ENCODE measurements at places on chromosomes 5 and 9. TPM values are rescaled to one million over a fixed set of nuclear protein-coding genes. Genes with fewer than 3 reads are reported as not detected.

The FBXO4 gene
- total RNA-seq, result 20.4 TPM

DNA sequence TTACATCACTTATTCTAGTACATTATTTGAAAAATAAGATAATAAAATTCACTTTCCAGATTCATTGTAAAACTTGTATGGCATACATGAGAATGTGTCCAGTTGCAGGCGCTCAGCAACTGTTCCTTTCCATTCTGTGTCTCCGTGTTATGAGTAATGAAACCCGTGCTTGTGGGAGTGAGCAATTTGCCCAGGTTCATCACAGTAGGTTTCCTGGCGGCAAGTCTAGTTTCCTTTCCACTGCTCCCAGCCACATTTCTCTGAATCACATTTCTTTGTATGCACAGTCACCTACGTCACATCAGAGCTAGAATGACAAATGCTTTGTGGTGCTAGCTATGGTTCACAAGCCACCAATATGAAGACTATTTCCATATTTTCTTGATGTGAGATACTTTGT is 39.9 kb downstream of the MOCS2 start:
- peaks cover 18% of the 10 kb centered on the region for H3K4me1 ChIP-seq
- peaks cover 7% of the 10 kb centered on the region for H3K27me3 ChIP-seq

The FEM1C gene
- 12.5 TPM for total RNA-seq

DNA sequence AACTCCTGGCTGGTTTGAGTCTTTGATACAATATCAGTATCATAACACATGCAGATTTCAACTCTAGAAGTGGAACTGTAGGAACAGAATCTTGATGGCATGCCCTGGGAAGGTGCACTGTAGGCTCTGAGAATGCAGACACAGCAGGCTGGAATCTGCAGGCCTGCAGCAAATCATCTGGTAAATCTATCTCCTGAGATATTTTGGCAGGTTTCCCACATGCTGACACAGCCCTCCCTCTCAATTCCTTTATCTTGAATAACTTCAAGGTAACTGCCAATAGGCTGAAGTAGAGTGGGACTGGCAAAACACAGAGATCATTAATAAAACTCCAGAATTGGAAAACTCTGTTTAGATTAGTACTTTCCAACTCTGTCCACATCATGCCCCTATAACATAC is 177.8 kb upstream of the PCSK5 start:
- H3K36me3 ChIP-seq, result no peaks in the 10 kb centered on the region
- H3K4me1 ChIP-seq, result no peaks in the 10 kb centered on the region
- peaks cover 2% of the 10 kb centered on the region for H3K27me3 ChIP-seq
- H3K27ac ChIP-seq, result no peak overlapping the region
- no peak overlapping the region for H3K4me3 ChIP-seq

DNA sequence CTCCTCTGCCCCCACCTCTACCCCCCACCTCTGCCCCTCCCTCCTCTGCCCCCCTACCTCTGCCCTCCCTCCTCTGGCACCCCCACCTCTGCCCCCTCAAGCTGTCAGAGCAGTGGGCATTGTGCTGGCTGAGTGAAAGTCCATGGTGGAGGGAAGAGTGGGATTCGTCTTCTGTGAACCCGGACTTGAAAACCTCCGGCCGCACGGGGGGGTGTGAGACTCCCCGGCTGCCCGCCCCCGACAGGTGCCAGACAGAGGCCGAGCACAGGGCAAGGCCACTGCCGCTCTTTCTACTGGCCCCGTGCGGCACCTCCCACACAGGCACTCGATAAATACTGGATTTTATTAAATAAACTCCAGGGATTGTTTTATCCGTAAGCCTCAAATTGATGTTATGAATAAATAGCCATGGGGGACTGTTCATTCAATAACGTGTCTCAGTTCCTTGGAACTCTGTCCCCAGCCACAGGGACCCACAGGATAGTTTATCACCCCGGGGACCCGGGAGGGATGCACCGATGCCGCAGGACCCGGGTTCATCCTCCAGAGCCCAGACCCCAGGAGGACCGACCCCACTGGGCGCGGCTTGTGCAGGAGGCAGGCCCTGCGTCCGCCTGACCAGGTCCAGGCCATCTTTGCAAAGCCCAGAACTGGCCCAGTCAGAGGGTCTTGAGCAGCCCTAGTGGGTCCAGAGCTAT is 2.6 kb upstream of the QRFP start:
- no peaks in the 10 kb centered on the region for H3K4me1 ChIP-seq
- H3K27ac ChIP-seq, result no peak overlapping the region
- peaks cover 2% of the 10 kb centered on the region for H3K27me3 ChIP-seq
- no peak for DNase-seq

DNA sequence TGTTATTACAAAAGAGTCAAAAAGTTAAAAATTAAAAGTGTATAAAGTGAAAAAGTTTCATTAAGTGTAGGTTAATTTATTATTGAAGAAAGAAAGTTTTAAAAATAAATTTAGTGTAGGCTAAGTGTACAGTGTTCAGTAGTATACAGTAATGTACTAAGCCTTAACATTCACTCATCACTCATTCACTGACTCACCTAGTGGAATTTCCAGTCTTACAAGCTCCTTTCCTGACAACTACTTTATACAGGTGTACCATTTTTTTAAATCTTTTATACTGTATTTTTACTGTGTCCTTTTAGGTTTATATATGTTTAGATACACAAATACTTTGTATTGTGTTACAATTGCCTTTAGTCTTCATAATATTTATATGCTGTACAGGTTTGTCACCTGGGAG is 530.2 kb upstream of the FAM174A start:
- no peaks in the 10 kb centered on the region for H3K27me3 ChIP-seq
- DNase-seq, result no peak
- H3K4me1 ChIP-seq, result no peaks in the 10 kb centered on the region
- H3K27ac ChIP-seq, result no peak overlapping the region

- H3K27me3 ChIP-seq, result peaks cover 5% of the 10 kb centered on the region
- no peaks in the 10 kb centered on the region for H3K36me3 ChIP-seq
- no peak overlapping the region for H3K4me3 ChIP-seq
- DNase-seq, result no peak
- no peaks in the 10 kb centered on the region for H3K4me1 ChIP-seq
Measured at GRCh38 chr9:86868616-86869015, 78.7 kb downstream of the GAS1 start.

DNA sequence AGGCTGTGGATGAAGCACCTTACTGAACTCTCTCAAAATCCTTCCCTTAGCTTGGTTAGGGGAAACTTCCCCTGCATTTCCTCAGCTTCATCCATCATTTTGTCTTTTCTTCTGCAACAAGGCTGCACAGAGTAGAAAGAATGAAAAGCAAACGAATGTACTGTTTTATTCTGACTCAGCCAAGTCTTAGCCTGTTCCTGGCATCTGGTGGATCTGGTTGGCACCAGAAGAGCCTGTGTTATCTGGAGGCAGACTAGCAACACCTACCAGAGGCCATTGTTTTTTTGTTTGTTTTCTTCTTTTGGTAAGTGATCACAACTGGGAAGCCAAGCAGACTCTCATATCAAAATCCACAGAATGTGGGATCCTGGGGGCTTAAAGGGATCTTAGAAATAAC is 200.7 kb downstream of the FANCC start:
- no peak overlapping the region for H3K27ac ChIP-seq
- no peaks in the 10 kb centered on the region for H3K27me3 ChIP-seq
- no peaks in the 10 kb centered on the region for H3K4me1 ChIP-seq
- no peak overlapping the region for H3K4me3 ChIP-seq
- no peak for DNase-seq
- no peaks in the 10 kb centered on the region for H3K36me3 ChIP-seq

The PCDHGB2 gene
- total RNA-seq, result 0.10 TPM

GRCh38 chr5:135694012-135694411 is 115.2 kb upstream of the CXCL14 start:
- no peak overlapping the region for H3K4me3 ChIP-seq
- H3K36me3 ChIP-seq, result no peaks in the 10 kb centered on the region
- no peak for DNase-seq
- peaks cover 16% of the 10 kb centered on the region for H3K27me3 ChIP-seq
- H3K4me1 ChIP-seq, result no peaks in the 10 kb centered on the region

The NRG2 gene
- total RNA-seq, result not detected

The RETREG1 gene
- 10.1 TPM for total RNA-seq

- no peak overlapping the region for H3K27ac ChIP-seq
- H3K36me3 ChIP-seq, result no peaks in the 10 kb centered on the region
- no peaks in the 10 kb centered on the region for H3K27me3 ChIP-seq
- H3K4me1 ChIP-seq, result no peaks in the 10 kb centered on the region
- H3K4me3 ChIP-seq, result no peak overlapping the region
Measured at GRCh38 chr9:116208417-116209232, 55.0 kb downstream of the PAPPA start.

The DOCK2 gene
- total RNA-seq, result 191 TPM

GRCh38 chr9:121651295-121652020 is at the start of gene DAB2IP:
TSS of gene DAB2IP (plus strand) at chr9:121651634. CDS start at chr9:121651776, 142 bp downstream.
- H3K27ac ChIP-seq, result no peak within 1 kb of the TSS
- peaks cover 9% of the 10 kb centered on the region for H3K4me1 ChIP-seq
- peaks cover 56% of the 10 kb centered on the region for H3K27me3 ChIP-seq
- no peak within 1 kb of the TSS for H3K4me3 ChIP-seq
- no peaks in the 10 kb centered on the region for H3K36me3 ChIP-seq

GRCh38 chr9:103014242-103014641 is 19.1 kb downstream of the CYLC2 start:
- no peak for DNase-seq

DNA sequence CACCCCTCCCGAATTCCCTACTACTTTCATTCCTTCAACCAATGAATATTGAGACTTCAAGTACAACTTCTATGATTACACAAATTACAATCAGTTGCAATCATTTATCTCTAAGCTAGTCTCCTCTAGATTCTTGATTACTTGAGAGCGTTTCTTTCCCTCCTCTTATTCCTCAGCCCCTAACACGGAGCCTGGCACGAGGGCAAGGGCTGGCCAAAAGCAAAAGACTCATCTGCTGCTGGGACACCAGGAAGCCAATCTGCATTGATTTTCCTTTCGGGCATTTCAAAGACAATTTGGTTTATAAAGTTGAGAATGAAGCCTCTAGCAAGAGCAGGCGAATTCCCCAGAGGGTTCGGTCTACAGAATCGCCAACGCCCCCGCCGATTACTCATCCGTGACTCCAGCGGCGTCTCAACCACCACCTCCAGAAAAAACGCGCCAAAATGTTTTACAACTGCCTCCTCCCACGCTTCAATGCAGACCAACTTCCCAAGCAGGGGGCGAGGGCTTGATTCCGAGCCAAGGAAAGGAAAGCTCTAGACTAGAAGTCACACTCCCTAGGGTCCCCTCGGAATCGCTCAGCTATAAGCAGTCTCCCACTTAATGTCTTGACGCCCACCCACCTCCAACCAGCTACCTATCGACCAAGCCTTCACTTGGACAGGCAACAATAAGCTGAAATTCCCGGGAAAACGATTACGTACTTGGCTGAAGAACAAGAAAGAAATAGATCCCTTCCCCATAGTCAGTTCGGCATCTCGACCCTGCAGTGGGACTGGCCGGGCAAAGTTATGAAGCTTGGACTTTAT is 1.5 kb downstream of the PCSK1 start:
- peaks cover 19% of the 10 kb centered on the region for H3K4me1 ChIP-seq
- peaks cover 56% of the 10 kb centered on the region for H3K27me3 ChIP-seq
- H3K27ac ChIP-seq, result no peak overlapping the region
- no peak overlapping the region for H3K4me3 ChIP-seq

DNA sequence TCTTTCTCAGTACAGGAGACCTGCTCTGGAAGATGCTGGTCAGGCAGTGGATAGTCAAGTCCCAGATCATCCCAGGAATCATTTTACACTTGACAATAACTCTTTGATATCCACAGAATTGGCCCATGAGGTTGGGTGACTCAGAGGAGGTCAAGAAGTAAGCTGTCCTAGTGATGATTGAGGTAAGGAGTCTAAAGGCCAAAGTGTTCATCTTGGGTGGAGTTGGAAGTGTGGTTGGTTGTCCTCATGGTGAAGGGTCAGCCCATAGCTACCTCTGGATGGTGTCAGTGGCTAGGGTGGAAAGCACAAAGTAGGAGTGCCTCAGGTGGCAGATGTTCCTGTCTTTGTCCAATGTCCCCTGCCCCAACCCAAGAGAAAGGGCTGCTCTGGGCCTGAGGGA is 24.1 kb upstream of the RCL1 start:
- no peaks in the 10 kb centered on the region for H3K27me3 ChIP-seq
- no peak overlapping the region for H3K27ac ChIP-seq
- H3K4me1 ChIP-seq, result peaks cover 3% of the 10 kb centered on the region

GRCh38 chr9:114278881-114279570 is 43.9 kb upstream of the ORM1 start:
- H3K4me3 ChIP-seq, result no peak overlapping the region
- H3K4me1 ChIP-seq, result no peaks in the 10 kb centered on the region
- no peak for DNase-seq
- H3K27me3 ChIP-seq, result no peaks in the 10 kb centered on the region

DNA sequence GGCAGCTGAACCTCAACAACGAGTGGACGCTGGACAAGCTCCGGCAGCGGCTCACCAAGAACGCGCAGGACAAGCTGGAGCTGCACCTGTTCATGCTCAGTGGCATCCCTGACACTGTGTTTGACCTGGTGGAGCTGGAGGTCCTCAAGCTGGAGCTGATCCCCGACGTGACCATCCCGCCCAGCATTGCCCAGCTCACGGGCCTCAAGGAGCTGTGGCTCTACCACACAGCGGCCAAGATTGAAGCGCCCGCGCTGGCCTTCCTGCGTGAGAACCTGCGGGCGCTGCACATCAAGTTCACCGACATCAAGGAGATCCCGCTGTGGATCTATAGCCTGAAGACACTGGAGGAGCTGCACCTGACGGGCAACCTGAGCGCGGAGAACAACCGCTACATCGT is 12.4 kb upstream of the PHYHD1 start:
- no peak for DNase-seq
- H3K4me3 ChIP-seq, result no peak overlapping the region
- H3K4me1 ChIP-seq, result peaks cover 48% of the 10 kb centered on the region
- H3K27me3 ChIP-seq, result no peaks in the 10 kb centered on the region

The FREM1 gene
- not detected for total RNA-seq

DNA sequence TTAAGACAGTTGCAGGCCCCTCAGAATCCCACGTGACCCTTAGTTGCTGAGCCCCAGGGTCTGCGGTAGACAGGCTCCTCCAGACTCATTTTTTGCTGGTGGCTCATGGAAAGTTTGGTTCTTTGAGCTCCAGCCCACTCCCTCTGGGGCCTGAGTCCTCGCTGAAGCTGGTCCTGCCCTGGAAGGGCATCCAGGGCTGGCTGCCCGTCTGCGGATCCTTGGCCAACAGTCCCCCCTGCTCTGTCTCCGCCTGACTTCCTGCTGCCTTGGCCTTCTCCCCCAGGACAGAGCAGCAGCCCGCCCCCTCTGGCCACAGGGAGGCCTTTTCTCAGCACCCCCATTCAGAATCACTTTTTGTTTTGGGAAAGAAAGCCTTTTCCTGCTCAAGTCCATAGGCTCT is 24.4 kb downstream of the SLC6A7 start:
- DNase-seq, result no peak
- no peak overlapping the region for H3K27ac ChIP-seq
- H3K27me3 ChIP-seq, result peaks cover 2% of the 10 kb centered on the region
- H3K36me3 ChIP-seq, result no peaks in the 10 kb centered on the region

The PCSK5 gene
- 2.1 TPM for total RNA-seq

The TAF1L gene
- 0.05 TPM for total RNA-seq

- peaks cover 71% of the 10 kb centered on the region for H3K4me1 ChIP-seq
- no peak overlapping the region for H3K4me3 ChIP-seq
- peaks cover 1% of the 10 kb centered on the region for H3K36me3 ChIP-seq
- no peak for DNase-seq
- no peak overlapping the region for H3K27ac ChIP-seq
- no peaks in the 10 kb centered on the region for H3K27me3 ChIP-seq
Measured at GRCh38 chr5:40273936-40274335, 405.8 kb upstream of the PTGER4 start.

Data from activated CD4-positive, alpha-beta memory T cell treated with anti-CD3 and anti-CD28 coated beads for 36 hours (primary cell).